ENCODE measurements at places on chromosomes 12 and 14. TPM values are rescaled to one million over a fixed set of nuclear protein-coding genes. Genes with fewer than 3 reads are reported as not detected.

The CLMN gene
- 0.31 TPM for total RNA-seq

The P2RX2 gene
- total RNA-seq = not detected

The BCAT1 gene
- 53.3 TPM for total RNA-seq

The OASL gene
- 11.1 TPM for total RNA-seq

The RNASE7 gene
- total RNA-seq = not detected

The FAM186B gene
- total RNA-seq = not detected

The SLC25A21 gene
- total RNA-seq = not detected

The SLC16A7 gene
- total RNA-seq = 21.0 TPM

The AEBP2 gene
- 59.6 TPM for total RNA-seq

The TMEM30B gene
- 1.7 TPM for total RNA-seq

The SYCP3 gene
- 0.36 TPM for total RNA-seq

DNA sequence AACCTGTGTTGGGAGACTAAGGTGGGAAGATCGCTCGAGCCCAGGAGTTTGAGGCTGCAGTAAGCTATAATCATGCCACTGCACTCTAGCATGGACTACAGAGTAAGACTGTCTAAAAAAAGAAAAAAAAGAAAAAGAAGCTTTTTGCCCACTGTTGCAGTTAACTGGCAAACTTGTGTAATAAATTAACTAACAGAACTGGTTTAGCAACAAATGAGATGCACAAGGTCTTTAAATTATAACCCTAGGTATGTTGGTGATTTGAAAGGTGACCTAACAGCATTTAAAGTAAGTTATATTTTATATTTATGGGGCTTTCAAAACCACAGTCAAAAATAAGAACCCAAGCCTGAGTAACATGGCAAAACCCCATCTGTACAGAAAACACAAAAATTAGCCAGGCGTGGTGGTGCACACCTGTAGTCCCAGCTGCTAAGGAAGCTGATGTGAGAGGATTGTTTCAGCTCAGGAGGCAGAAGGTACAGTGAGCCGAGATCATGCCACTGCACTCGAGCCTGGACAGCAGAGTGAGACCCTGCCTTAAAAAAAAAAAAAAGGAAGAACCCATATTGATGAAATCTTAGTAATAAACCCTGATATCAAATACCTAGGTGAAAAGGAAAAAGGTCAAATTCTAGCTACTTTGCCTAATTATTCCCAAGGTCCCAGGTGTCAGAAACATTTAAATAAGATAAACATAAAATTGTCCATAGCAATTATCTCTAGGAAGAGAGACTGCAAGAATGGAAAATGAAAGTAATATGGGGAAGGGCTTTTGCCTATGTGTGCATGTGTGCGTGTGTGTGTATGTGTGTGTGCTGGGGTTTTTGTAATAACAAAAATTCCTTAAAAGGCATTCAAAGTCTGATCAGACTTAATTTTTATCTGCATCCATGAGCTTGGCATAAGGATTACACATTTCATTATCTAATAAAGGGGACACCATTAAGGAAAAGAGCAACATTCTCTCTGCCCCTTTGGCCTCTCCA is 15.4 kb downstream of the SYNE2 start:
- H3K27me3 ChIP-seq = no peaks in the 10 kb centered on the region
- H3K4me1 ChIP-seq = peaks cover 57% of the 10 kb centered on the region
- H3K36me3 ChIP-seq = peaks cover 2% of the 10 kb centered on the region
- DNase-seq = peak; percentile 32
- H3K4me3 ChIP-seq = peak overlapping the region; percentile 28

DNA sequence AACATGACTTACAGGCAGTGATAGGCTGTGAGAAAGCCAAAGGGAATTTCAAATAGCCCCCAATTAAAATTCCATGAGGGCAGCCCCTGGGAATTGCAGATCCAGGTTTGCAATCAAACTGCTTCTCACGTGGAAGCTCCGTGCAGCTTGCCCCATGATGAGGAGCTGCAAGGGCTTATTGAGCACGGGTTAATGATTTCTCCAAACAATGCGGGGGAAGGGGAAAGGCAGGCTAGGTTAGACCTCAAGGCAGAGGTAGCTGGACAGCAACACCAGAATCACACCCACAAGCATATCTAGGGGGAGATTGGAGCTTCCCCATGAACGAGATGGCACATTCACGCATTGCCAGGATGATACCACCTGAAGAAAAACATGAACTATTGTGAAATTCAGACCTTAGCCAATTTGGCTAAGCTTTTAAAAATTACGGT is 5.0 kb upstream of the DUSP6 start:
- peaks cover 7% of the 10 kb centered on the region for H3K27me3 ChIP-seq
- H3K4me1 ChIP-seq = peaks cover 20% of the 10 kb centered on the region
- no peak for DNase-seq
- no peaks in the 10 kb centered on the region for H3K36me3 ChIP-seq
- H3K4me3 ChIP-seq = no peak overlapping the region

DNA sequence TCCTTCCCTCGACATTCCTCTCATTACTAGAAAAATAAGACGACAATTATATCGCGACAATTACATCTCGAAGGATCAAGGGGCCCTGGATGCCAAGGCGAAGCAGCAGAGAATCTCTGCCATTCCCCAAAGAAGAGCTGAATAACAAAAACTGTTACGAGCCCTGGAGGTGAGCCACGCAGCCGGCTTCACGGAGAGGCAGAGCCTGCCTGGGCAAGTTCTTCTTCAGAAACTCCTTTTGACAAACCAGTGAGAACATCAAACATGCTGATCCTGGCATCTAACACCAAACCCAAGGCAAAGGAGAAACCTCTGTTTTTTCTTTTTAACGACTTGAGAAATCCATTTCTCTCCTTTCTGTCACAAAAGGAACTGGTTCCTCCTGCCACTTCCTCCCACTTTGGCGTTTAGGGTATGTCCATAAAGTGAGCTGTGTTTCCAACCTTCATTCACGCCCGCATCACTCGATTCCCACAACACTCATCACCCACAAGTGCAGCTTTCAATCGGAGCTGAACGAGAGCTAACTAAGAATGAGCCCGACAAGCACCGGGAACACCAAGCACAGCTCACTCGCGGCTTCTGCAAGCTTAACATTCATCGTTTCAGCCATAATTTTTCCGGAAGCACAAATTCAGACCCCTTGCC is 21.5 kb downstream of the CCDC88C start:
- peak overlapping the region; percentile 95 for H3K27ac ChIP-seq
- H3K4me3 ChIP-seq = peak overlapping the region; percentile 70

GRCh38 chr12:25960961-25961360 is 2.5 kb downstream of the RASSF8 start:
- H3K27me3 ChIP-seq = peaks cover 48% of the 10 kb centered on the region
- no peaks in the 10 kb centered on the region for H3K36me3 ChIP-seq
- H3K27ac ChIP-seq = no peak overlapping the region
- peaks cover 11% of the 10 kb centered on the region for H3K4me1 ChIP-seq
- DNase-seq = no peak

DNA sequence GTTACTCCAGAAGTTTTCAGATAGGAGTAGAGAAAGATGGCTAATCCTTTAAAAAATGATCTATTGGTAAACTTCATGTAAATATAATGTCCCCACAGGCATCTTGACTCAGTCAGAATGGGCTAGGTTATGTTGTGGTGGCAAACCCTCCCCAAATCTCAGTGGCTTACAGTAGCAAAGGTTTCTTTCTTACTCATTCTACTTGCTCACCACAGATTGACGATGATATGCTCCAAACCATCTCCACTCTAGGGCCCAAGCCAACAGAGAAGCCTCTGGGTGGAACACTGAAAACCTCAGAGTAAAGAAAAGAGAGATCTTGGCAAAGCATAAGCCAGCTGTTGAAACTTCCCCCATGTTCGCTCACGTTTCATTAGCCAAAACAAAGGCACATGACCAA is 146.4 kb downstream of the EMP1 start:
- H3K4me3 ChIP-seq = no peak overlapping the region
- no peak overlapping the region for H3K27ac ChIP-seq
- peaks cover 13% of the 10 kb centered on the region for H3K4me1 ChIP-seq
- H3K27me3 ChIP-seq = peaks cover 29% of the 10 kb centered on the region
- DNase-seq = peak; percentile 56
- no peaks in the 10 kb centered on the region for H3K36me3 ChIP-seq

DNA sequence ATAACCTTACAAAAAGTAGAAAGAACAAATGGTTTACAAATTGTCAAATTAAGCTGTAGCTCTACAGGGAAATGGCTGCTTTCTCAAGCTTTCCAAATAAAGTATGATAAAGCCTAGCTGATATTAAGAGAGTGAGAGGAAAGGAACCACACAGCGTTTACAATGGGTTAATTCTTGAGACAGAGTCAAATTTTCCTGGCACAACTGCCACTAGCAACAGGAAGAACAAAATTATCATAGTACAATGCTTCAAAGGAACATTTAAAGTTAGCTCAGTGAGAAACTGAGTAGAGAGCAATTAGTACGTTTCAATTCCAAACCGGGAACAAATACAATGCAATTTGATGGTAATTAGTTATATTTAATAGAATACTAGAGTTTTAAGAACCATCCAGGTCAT is 116.0 kb downstream of the PPP1R12A start:
- peaks cover 15% of the 10 kb centered on the region for H3K4me1 ChIP-seq
- H3K27ac ChIP-seq = peak overlapping the region; percentile 30
- H3K4me3 ChIP-seq = no peak overlapping the region
- H3K36me3 ChIP-seq = peaks cover 27% of the 10 kb centered on the region
- no peaks in the 10 kb centered on the region for H3K27me3 ChIP-seq
- DNase-seq = no peak

DNA sequence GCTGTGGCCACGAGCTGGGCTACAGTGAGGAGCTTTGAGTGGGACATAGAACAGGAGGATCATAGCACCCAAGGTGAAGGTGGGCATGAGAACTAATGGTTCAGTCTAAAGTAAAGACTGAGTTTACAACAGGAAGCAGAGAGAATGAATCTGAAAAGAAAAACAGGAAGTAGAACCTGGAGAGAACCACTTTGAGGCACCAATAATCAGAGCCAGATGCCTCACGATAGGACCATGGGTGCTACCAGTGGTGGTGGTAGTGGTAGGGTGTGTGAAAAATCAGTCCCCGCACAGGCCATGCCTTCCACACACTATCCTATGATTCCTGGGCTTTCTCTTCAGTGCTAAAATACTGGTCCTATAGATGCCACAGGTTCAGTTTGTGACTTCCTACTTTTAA is 293.6 kb downstream of the AKAP6 start:
- H3K36me3 ChIP-seq = no peaks in the 10 kb centered on the region
- no peak overlapping the region for H3K4me3 ChIP-seq
- H3K4me1 ChIP-seq = no peaks in the 10 kb centered on the region
- no peaks in the 10 kb centered on the region for H3K27me3 ChIP-seq
- no peak overlapping the region for H3K27ac ChIP-seq

DNA sequence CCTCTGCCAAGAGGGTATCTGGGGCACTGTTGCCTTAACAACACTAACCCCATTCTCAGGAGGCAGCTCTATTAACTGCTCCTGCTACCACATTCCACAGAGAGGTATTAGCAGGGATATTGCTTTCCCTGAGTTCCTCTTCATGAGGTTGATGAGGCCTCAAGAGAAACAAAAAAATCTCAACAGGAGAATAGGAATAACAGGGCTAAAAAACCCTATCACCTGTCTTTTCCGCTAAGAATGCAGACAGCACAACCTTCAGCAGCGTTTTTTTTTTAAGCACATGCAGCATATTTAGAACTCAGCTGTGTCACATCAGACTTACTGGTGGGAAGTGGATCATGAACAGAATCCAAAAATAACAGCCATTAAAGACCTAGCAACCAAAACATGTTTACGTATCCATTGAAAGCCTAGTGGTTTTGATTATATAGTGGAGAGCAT is 29.2 kb downstream of the ATF7 start:
- no peak overlapping the region for H3K27ac ChIP-seq
- peaks cover 4% of the 10 kb centered on the region for H3K36me3 ChIP-seq
- no peaks in the 10 kb centered on the region for H3K27me3 ChIP-seq

- no peaks in the 10 kb centered on the region for H3K27me3 ChIP-seq
- no peak overlapping the region for H3K27ac ChIP-seq
- H3K4me3 ChIP-seq = no peak overlapping the region
- peaks cover 12% of the 10 kb centered on the region for H3K36me3 ChIP-seq
Measured at GRCh38 chr14:22478247-22478646, 110.8 kb downstream of the DAD1 start.

- no peaks in the 10 kb centered on the region for H3K27me3 ChIP-seq
- no peak overlapping the region for H3K4me3 ChIP-seq
- peaks cover 31% of the 10 kb centered on the region for H3K4me1 ChIP-seq
Measured at GRCh38 chr12:121217063-121217462, 7.1 kb downstream of the P2RX4 start.

GRCh38 chr14:86539361-86540070 is 1009.6 kb downstream of the FLRT2 start:
- no peak overlapping the region for H3K4me3 ChIP-seq
- H3K27ac ChIP-seq = no peak overlapping the region
- no peaks in the 10 kb centered on the region for H3K36me3 ChIP-seq
- DNase-seq = no peak
- H3K27me3 ChIP-seq = no peaks in the 10 kb centered on the region

DNA sequence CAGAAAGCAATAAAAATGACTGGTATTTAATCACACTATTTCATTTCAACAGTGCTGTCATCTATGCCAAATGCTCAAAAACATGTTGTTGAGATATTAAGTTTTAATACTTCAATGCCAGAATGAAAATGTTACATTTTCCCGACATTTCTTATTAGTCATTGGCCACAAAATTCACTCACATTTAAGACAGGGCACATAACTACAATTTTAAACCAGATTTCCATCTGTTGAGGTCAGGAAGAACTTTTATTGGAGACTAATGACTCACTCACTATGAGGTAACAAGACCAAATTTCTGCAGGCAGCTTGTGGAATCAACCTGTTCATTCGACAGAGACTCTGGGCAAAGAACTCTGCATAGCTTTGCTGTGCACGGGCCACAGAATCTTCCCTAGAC is 36.8 kb downstream of the PPTC7 start:
- no peak overlapping the region for H3K4me3 ChIP-seq
- H3K27me3 ChIP-seq = no peaks in the 10 kb centered on the region
- DNase-seq = no peak
- H3K27ac ChIP-seq = peak overlapping the region; percentile 1
- H3K36me3 ChIP-seq = peaks cover 43% of the 10 kb centered on the region
- peaks cover 52% of the 10 kb centered on the region for H3K4me1 ChIP-seq

GRCh38 chr12:71440763-71441748 is 1.5 kb downstream of the LGR5 start:
- peaks cover 2% of the 10 kb centered on the region for H3K36me3 ChIP-seq
- H3K4me3 ChIP-seq = peak overlapping the region; percentile 66
- peaks cover 53% of the 10 kb centered on the region for H3K27me3 ChIP-seq
- H3K27ac ChIP-seq = no peak overlapping the region
- H3K4me1 ChIP-seq = peaks cover 19% of the 10 kb centered on the region

DNA sequence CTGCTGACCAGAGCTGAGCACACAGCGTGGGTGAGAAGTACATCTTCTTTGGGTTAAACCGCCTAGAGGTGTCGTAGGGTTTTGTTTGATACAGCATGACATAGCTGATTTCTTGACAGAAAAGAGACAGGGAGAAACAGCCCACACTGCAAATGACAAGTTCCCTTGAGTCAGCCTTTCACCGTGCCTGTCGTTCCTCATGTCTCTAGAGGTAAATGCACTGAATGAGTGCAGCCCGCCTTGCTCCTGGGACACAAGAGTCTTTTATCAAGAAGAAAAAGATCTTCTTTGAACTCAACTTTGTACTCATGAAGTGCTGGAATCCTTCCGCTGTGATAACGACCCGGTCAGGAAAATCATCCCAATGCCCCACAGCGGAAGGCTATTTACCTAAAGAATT is 77.6 kb downstream of the TMEM132D start:
- no peaks in the 10 kb centered on the region for H3K36me3 ChIP-seq
- no peak overlapping the region for H3K27ac ChIP-seq
- no peaks in the 10 kb centered on the region for H3K4me1 ChIP-seq
- H3K4me3 ChIP-seq = no peak overlapping the region
- no peak for DNase-seq
- no peaks in the 10 kb centered on the region for H3K27me3 ChIP-seq

- DNase-seq = no peak
- no peak overlapping the region for H3K27ac ChIP-seq
- no peaks in the 10 kb centered on the region for H3K4me1 ChIP-seq
Measured at GRCh38 chr12:66596199-66596598, 82.7 kb downstream of the GRIP1 start.

- no peak overlapping the region for H3K27ac ChIP-seq
- H3K36me3 ChIP-seq = no peaks in the 10 kb centered on the region
- H3K27me3 ChIP-seq = no peaks in the 10 kb centered on the region
- no peak overlapping the region for H3K4me3 ChIP-seq
Measured at GRCh38 chr12:65585648-65586602, 238.4 kb upstream of the HMGA2 start.

Data from activated CD8-positive, alpha-beta T cell treated with anti-CD3 and anti-CD28 coated beads for 36 hours (primary cell).